ENCODE measurements at places on chromosomes 12 and 14.

DNA sequence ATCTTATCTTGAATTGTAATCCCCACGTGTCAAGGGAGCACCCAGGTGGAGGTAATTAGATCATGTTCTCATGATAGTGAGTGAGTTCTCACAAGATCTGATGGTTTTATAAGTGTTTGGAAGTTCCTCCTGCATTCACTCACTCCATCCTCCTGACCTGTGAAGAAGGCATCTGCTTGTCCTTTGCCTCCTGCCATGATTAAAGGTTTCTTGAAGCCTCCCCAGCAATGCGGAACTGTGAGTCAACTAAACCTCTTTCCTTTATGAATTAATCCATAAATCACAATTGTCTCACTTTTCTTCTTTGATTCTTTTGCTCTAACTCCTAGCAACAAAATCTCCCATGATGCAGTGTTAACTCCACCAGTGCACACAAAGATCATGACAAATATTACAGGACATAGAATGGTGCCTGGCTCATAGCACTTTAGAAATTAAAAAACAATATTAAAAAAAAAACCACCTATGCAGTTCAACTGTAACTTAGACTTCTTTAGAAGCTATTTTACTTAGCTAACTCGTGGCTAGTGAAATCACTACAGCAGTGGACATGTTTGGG is 37.6 kb upstream of the MGAT4C start:
- no peak for DNase-seq

DNA sequence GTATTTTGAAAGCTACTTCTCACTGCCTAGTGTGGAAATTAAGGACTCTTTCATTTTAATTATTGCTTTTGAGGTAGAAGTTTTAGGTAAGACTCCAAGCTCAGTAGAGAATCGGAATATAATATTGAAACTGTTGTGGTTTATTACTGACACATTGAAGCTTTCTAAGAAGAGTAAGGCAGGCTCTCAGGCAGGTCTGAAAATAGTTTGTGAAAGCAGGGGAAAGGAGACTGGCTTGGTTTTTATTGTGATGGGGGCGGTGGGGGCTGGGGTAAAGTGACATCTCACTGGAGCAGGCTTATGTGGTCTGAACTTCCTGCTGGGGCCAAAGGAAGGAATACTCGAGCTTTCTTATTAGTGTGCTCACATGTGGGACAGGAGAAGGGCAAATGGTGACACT is 79.5 kb downstream of the OTOGL start:
- DNase-seq, result no peak

DNA sequence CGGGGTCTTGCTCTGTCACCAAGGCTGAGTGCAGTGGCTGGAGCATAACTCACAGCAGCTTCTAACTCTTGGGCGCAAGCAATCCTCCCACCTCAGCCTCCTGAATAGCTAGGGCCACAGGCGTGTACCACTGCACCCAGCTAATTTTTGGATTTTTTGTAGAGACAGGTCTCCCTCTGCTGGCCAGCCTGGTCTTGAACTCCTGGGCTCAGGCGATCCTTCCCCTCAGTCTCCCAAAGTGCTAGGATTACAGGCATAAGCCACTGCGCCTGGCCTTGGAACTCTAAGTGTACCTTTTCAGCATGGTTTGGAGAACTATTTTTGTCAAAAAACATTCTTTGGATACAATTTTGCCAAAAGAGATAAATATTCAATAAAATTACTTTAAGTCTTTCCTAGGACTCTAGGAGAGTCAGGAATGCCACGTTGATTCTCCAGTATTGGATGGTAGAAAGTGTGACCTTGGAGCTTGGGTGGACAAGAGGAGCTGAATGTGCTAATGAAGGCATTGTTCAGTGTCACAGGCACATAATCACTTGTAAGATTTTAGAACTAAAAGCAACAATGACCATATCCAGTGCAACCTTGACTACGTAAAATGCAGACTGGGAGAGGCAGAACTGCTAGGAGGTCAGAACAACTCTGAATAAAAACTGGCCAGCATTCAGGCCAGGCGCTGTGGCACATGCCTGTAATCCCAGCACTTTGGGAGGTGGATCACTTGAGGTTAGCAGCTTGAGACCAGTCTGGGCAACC is 2.8 kb downstream of the SRSF9 start:
- DNase-seq, result peak; percentile 41

DNA sequence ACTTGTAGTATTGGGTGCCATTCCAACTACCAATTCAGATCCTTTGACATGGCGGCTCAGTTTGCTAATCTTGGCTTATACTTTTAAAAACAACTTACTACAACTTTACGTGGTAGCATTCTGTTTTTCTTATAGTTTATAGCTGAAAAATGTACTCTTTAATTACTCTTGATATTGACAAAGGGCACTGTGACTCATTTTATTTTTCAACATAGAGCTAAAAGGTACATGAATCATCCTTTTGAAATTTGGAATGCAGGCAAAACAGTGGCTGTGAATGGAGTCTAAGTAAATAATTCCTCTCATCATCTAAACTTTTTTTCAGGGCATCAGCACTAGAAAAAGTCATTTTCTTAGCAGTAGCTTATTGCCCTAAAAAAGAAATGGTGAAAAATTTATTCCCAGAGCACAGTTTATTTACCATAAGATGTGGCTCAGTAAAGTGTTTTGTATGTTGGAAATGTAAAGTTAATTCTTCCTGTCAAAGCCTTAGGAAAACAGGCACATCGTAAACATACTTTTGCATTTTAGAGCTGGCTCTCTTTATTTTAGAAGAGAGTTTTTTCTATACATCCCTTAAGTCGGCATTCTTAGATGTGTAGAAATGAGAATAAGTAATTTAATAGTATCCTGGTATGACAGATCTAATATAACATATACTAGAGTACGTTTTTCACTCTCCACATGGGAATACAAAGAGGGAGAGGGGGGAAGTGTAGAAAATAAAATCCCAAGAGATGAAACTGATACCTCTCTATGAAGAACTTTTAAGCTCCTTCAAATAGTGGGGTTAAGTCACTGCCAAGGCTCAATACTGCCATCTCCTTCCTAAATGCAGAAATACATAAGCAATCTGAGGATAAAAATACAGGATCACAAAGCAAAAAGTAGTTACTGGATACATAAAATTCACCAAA is 55.2 kb downstream of the SLC25A21 start:
- DNase-seq, result peak; percentile 59

GRCh38 chr14:100155756-100156616 is 3.5 kb downstream of the DEGS2 start:
- no peak for DNase-seq

GRCh38 chr12:71725011-71725410 is 29.7 kb upstream of the RAB21 start:
- peak; percentile 29 for DNase-seq

DNA sequence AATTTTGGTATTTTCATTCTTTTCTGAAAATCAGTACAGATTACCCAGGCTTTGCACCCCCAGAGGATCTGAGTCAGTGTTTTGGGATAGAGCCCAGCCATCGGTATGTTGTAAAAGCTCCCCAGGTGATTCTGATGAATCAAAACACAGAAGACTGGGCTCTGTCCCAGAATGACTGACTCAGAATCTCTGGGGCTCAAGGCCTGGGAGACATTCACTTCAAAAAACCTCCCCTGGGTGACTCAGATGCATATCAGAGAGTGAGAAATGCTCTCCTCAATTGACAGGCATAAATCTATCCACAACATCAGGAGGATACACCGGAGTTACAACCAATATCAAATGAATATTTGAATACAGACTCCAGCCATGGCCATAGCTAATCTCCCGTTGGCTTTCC is 32.6 kb downstream of the SLC35F4 start:
- DNase-seq, result peak; percentile 98

GRCh38 chr12:93297536-93297935 is 80.2 kb upstream of the NUDT4 start:
- no peak for DNase-seq

DNA sequence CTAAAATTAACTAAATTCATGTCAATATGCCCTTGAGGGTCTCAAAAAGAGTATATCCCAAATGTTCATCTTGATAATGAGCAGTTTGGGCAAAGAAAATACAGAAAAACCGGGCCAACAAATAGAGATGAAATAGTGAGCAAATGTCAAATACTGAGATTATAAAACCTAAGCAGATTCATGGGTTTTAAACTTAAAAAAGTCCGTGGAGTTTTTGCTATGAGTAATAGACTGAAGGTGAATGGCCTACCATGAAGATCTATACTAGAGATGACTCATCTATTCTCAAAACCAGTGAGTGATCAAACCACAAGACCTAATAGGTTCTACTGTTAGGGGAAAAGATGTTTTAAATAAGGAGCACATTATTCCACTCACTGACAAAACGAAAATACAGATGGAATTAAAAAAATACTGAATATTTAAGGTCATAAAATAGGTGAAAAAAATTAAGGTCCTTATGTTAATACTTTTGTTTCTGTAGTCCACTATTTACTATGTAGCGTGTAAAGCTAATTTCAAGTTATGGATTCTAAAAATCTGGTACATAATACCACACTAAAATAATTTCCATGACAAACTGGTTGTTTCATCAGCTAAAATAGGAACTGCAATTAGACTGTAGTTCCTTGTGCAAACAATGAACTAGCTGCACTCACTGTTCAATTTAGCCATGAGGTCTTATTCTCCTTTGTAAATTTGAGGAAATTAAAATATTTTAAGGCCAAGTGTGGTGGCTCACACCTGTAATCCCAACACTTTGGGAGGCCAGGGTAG is 5.0 kb downstream of the HNRNPC start:
- peak; percentile 85 for DNase-seq

GRCh38 chr12:19740472-19741131 is 301.3 kb downstream of the AEBP2 start:
- DNase-seq, result no peak

DNA sequence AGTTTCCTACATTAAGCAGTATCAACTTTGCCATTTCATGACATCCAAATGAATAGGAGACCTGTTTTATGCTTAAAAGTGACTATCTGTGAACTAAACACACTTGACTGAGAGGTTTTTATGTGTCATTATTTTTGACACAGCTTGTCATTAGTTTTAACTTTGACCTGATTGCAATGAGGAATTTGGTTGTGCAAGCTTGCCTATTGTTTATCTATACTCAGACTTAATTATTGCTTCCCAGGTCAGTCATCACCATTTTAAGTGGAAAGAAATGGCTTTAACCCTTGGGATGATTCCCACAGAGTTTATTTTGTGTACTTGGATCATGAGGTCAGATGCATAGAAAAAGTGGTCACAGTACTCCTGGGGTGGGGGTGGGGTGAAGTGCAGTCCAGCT is 171.0 kb upstream of the PRICKLE1 start:
- DNase-seq, result no peak

DNA sequence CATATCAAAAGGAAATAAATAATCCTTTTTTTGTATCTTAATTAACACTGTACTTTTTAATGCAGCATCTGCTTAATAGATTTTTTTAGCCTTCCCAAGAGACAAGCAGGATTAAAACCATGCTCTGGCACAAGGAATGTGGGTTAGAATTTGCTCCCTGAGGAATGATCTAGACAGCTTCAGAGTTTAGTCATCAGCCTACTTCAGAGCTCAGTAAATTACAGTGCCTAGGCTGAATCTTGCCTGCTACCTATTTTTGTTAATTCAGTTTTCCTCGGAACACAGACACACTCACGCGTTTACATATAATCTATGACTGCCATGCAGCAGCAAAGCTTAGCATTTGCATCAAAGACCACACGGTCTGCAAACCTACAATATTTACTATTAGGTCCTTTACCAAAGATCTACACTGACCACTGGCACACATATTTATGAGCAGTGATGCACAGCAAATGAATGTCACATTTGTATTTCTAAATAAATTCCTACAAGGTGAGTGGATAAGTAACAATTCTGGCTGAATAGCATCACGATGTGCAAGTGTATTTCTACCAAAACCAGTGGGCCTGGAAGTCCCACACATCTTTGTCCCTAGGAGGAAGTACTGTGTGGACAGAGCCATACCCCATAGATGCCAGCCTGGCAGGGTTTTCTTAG is 309.8 kb upstream of the TMEM132C start:
- peak; percentile 82 for DNase-seq

DNA sequence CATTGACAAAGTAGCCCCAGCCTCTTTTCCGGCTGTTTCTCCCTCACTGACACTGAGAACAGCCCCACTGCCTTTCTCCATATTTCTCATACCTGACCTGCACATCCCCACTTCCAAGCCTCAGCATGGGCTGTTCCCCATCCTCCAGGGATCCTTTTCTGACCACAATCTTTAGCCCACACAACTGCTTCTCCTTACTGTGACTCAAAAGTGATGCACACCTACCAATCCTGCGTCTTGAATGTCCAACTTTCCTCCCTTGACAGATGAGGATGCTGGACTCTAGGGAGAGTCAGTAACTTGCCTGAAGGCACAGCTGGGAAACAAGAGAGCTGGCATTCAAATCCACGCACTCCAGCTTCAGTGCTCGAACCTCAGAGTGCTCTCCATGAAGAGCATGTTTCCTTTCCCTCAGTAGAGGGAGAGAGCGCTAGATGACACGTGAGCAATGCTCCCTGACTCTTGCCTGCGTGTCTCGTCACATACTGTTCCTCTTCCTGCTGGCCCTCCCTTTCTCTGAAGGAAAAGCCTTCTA is 75.6 kb downstream of the NTF3 start:
- DNase-seq, result peak; percentile 52

- no peak for DNase-seq
Measured at GRCh38 chr12:68784015-68784414, 24.0 kb upstream of the MDM2 start.

- DNase-seq, result peak; percentile 50
Measured at GRCh38 chr14:33726685-33727084, 224.2 kb downstream of the EGLN3 start.

- DNase-seq, result peak; percentile 20
Measured at GRCh38 chr14:85601246-85601645, 71.3 kb downstream of the FLRT2 start.

GRCh38 chr14:65287264-65288131 is 125.0 kb upstream of the FUT8 start:
- DNase-seq, result no peak

DNA sequence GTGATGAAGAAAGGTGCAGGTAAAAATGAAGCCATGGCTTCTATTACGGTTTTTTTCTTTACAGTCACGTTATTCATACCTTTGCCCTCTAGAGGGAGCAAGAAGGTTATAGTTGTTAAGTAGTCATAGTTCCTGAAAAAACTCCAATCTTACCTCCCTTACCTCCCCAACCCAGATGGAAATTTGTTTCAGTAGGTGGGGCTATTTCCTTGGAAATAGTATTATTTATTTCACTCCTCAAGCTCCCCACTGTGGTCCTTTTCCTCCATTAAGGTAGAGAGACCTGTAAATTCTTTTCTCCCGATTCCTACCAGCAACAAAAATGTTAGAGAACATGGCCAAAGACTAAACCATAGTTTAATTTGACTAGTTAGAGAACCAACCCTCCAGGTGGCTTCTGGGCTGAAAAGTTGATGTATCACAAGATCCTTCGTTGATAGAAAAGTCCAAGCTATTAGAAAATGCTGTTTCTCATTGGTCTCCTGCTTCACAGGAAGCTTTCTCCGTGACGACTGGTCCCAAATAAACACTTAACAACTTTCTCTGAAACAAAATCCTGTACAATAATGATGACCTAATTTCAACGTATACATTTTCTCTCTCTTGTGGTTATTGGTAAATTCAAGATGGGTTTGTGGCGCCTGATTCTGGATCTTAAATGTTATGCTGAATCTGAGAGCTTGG is 43.5 kb downstream of the TMX1 start:
- peak; percentile 91 for DNase-seq

GRCh38 chr14:65502676-65503124 is 90.2 kb downstream of the FUT8 start:
- DNase-seq, result peak; percentile 72
